ENCODE measurements at places on chromosomes 2 and 18.

DNA sequence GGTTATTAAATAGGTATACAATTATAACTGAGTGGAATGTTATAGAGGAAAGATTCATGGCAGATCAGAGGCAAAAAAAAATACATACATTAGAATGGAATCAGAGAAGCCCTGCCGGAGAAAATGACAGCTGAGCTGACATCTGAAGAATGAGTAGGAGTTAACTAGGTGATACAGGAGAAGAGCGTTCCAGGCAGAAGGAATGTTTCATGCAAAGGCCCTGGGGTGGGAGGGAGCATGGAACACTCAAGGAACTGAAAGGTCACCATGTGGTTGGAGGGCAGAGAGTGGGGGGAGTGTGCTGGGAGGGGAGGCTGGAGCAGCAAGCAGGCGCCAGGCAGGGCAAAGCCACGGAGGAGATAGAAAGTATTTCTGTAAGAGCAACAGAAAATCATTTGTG lies 31.6 kb upstream of the CDK5R2 start:
- DNase-seq, result no peak

DNA sequence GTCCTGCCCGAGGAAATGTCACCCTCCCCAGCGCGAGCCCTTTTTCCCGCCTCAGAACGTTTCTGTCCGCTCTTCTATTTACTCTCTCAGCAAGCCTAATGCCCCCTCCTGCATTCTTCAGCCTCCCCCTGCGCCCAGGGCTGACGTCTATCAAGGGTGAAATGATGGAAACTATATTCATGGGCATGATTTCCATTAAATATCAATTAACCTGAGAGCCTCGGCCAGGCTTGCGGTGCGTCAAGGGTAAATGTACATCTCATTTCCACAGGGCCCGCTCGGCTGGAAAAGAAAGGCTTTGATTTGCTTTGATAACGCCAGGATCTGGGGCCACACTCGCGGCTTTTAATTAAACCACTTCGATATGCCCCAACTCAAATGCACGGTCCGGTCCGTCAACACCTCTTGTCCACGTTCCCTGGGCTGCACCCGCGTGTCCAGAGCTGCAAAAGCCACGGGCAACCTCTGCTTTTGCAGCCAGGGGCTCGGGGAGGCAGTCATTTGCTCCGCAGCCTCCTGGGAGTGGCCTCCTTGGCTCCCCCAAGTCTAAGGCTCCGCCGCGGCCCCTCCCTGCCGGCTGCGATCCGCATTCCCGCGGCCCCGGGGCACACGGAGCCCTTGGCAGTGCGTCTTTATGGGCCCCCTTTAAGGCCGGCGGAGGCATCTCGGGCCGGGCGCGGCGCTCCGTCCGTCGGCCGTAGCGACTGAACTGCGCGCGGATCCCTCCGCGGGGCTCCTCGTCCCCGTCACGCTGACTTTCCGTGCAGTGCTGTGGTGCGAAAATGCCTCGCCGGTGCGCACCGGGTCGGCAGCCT lies at the start of gene HOXD8:
TSS of gene HOXD8 (plus strand) at position 724 of the 815 bp plus-strand sequence. CDS start 662 bp downstream, outside the sequence.
- DNase-seq, result peak; percentile 80

- no peak for DNase-seq
These were observed 384.1 kb downstream of the CDH19 start for GRCh38 chr18:66219817-66220216.

DNA sequence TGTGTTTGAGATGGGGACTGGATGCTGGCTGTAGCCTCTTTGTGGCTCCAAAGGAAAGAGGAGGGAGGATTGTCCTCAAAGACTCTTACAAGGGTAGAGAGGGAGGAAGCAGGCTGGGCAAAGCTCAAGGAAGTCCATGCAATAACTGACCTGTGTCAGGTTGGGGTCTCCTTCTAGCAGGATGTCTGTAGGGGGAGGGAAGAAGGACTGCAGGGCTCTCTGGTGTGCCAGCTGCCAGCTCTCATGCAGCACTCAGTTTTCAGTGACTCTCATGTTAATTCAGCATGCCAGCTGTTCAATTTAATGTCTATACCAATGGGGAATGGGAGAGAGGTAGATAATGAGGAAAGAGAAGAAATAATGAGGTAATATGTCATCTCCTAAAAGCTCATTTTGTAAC lies 85.3 kb upstream of the RANBP2 start:
- no peak for DNase-seq

GRCh38 chr2:233426619-233427342 lies 72.5 kb downstream of the DGKD start:
- peak; percentile 81 for DNase-seq

DNA sequence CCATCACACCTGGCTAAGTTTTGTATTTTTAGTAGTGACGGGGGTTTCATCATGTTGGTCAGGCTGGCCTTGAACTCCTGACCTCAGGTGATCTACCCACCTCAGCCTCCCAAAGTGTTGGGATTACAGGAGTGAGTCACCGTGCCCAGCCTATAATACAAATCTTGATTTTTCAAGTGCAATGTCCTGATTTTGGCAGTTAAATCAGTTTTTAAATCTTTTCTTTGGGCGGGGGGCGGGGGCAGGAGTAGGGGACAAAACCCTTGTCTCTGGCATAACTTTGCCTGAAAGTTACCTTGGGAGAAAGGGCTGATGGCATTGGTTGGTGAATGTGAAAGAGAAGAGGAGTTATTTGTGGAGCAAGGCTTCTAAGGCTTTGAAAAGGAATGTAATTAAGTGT lies 12.3 kb downstream of the GALNT1 start:
- DNase-seq, result no peak

- no peak for DNase-seq
These were observed 114.8 kb upstream of the SERTAD2 start for GRCh38 chr2:64768491-64769005.

DNA sequence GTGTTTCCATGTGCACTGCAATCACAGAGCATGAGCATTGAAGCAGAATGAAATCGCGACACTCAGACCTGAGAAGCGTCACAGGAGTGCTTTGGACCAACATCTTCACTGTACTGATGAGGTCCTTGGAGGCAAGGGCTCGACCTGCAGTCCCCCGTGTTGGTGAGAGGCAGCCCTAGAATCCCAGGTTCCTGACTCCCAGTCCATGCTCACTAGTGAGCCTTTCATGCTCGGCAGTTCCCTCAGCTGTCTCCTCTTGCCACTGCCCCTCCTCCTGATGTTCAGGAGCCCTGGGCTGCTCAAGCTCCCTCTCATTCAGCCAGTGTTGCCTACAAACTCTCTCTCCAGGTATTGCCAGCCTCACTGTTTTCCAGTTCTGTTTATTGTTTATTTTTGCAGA lies 291.4 kb downstream of the DYSF start:
- DNase-seq, result no peak

- peak; percentile 97 for DNase-seq
These were observed 55.2 kb downstream of the CCDC88A start for GRCh38 chr2:55364189-55365055.

DNA sequence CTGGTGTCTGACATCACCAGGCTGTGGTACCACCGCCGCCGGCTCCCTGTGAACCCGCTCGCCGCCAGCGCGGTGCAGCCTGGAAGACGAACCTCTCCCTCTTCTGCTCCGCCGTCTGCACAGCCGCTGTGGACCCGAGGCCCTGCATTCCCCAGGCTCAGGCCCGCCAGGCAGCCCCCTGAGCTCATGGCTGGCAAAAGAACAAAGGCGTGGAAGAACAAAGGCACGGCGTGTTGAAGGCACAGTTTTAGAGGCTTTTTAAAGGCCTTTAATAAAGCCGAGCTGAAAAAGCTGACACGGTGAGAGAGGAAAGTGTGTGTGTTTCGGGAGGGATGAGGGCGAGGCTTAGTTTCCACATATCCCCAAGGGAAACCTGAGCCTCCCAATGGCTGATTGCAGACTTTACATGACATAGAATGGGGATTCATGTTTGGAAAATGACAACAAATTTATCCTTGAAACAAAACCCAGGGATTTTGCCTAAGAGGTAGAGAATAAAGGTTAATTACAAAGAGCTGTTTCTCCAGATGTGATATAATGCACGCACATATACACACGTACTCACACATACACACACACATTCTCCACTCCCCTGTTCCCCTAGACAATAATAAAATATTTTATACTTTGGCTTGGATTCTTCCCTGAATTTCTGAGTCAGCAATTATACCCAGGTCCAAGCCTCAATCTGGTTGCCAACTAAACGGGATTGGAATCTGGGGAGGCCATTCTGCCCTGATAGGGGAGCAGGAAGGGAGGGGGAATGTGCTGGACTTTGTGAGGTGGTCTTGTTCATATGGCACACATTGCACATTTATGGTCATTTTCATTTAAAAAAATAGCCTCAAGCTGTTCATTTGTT lies 39.7 kb downstream of the RFX8 start:
- peak; percentile 79 for DNase-seq

GRCh38 chr2:119233326-119234020 lies 9.8 kb downstream of the STEAP3 start:
- DNase-seq, result peak; percentile 53

DNA sequence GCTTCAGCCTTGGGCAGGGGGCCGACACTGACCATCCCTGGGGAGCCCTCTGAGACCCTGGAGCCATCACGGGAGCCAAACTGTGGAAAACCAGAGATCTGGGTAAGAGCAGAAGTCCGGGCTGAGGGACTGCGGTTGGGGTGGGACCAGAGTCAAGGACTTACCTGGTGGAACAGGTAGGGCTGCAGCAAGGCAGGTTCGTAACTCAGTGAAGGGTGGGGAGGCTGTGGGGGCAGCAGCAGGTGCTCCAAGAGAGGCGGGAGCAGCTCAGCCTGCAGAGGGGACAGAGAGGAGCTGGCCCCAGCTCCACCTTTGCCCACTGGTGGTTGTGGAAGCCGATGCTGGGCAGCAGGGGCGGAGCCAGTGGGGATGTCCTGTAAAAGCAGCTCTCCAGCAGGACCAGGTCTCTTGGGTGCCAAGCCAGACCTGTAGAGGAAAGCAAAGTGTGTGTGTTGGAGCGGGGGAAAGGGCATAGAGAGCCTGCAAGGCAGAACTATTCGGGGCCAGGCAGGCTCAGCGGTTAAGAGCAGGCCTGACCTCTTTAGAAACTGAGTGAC lies 6.7 kb downstream of the PTPRN start:
- DNase-seq, result no peak

- no peak for DNase-seq
These were observed 12.3 kb downstream of the CROCC2 start for GRCh38 chr2:240918258-240919091.

GRCh38 chr2:38115216-38116032 lies 39.5 kb upstream of the CYP1B1 start:
- DNase-seq, result peak; percentile 72

DNA sequence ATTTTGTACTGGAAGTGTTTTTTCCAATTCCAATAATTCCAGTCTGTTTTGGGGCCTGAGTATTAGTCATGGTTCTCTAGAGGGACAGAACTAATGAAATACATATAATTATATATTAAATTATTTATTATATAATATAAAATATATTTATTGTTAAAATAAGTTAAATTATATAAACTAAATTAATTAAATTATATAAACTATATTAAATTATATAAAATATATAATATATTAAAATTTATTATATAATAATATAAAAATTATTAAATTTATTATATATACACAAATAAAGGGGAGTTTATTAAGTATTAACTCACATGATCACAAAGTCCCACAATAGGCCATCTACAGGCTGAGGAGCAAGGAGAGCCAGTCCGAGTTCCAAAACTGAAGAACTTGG lies 253.4 kb upstream of the NETO1 start:
- no peak for DNase-seq

GRCh38 chr18:12391487-12392165 lies 14.6 kb upstream of the AFG3L2 start:
- peak; percentile 65 for DNase-seq

DNA sequence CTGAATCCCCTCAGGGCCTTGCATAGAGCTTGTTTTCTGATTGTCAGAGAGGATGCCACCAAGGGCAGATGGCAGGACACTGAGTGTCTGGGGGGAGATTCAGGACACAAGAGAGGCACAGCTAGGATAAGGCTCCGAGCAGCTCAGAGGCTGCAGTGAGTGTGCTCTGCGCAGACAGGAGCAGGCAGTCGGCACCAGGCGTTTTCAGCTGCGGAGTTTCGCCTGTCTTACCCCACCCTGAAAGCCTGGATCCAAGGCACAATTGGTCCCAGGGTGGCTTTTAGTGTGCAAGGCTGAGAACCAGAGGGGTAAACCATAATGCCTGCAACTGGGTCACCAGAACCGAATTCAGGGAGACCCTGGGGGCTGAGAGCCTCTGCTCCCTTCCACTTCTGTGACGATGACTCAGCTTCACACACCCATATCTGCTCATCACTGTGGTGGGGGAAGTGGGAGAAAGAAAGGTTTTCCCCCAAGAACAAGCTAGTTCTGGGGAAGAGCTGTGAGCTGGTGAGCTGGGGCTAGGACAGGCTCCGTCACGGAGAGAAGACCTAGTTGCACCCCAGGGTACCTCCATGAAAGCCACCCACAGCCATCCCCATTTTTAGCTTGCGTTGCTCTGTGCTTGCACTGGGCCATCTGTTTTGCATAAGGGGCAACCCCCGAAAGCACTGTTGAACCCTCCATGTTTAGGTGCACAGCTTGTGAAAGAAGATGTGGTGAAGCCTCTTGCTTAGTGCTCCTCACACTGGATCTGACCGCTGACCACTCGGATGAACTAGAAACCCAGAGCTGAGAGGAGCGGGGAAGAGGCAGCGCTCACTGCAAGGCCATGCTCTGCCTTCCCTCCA lies 173.7 kb downstream of the CELF4 start:
- DNase-seq, result no peak

DNA sequence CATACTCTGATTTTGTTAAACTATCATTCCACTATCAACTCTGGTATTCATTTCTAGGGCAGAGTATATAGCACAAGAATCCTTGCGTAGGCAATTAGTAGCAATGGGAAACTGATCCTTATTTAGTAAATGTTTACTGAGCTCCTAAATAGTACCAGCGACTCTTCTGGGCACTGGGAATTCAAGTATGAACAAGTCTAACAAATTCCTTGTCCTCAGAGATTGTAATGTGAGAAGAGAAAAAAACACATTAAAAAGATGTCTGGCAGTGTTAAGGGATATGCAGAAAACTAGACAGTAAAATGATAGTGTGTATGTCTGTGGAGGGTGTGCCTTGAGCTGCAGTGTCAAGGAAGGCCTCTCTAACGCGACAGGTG lies 721 bp downstream of the METTL5 start:
- DNase-seq, result no peak

DNA sequence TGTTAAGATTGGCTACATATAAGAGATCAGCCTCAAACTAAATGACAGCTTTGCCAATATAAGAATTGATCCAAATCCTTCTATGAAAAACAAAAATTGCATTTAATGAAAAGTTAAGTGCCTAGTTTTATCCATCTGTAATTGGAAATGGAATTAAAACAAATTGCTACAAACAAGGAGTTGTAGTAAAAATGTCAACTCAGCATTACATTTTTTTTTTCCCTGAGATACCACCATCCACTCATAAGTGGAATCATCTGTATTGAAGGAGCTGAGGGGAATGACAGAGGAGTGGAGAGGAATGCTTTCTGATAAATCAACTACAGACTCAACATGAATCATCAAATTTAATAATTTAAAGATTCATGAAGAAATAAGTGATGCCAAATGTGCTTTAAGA lies 601.8 kb downstream of the TMEM182 start:
- no peak for DNase-seq

Data from astrocyte of the spinal cord (primary cell).